ENCODE measurements at places on chromosomes 2 and 18.

DNA sequence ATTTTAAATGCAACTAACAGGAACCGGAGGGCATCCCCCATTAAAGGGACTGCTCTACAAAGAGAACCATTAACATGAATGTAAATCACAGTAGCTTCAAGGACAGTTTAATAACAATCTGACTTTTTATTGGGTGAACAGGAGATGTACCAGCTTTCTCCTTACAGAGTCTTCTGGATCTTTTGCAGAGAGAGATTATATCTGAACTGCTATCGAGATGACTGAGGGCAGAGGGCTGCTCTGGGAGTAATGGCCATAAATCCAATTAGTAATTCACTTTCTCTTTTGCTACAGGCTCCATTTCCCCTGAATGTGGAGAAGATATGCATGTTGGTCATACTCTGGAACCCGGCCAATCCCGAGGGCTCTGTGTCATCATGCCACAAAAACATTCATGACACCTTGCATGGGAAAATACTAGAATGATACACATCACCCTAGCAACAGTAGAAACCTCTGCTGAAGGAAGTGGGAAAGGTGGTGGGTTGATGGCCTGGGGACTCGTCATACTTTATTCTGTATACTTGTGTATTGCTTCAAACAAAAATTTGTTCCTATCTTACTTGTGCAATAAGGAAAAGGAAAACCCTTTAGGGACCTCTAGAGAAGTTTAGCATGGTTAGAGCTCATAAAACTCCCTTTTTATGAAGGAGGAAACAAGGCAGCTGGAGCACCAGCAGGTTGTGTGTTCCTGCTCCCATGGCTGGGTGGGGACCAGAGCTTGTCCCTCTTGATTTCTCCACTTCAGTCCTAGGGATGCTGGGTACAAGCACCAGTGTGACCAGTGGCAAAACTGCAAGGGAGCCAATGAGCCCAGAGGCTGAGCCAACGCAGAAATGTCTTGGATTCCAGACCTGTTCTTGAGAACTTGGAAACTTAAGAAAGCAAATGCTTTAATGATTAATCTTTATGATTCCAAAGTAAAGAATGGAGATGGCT, 26.0 kb downstream of the CTAGE1 start:
- DNase-seq, result peak; percentile 44

DNA sequence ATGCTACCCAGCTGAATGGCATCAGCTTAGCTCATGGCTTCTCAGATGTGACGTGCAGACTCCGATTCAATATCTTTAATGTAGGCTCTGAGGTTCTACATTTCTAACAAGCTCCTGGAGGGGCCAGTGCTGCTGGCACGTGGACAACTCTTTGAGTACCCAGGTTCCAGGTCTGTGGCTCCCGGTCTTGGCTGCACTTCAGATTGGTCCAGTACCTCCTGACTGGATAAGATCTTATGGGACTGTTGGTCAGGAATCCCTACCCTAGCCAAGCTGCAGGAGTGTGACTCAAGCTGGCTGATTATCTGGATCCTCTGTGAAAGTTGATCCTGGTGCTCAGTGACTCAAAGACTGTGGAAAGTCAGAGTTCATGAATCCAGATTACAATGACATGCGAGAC, 222.1 kb downstream of the ANKRD30B start:
- DNase-seq, result no peak

DNA sequence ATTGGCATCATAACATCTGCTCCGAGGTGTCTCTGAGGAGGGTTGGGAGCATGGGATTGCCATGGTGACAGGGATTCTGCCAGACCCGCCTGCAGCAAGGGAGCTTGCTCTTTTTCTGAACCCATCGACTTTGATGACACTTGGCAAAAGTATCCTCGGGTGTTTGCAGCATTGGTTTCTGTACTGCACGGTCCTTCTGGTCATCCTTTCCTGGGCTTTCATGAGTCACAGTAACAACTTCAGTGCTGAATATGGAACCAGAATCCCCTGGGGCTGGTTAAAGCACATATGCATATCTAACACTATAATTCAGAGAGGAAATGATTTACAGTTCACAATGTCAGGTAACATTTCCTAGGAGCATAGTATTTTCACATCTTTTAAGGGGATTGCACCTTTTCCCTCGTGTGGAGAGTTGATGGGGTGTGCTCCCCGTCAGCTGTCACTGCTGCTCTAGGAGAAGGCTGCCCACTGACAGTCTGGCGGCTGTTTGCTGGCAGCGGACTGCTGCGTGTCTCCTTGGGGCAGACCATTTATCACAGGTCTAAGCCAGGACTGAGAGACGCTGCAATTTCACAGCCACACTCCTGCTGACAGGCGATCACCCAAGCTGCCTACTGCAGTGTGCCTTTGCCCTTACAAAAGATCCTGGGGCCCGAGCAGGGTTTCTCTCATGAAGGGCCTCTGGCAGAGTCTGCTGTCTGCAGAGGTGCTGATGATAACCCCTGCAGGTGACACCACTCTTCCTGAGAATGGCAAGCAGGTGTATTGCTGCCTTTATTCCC, 425.3 kb downstream of the THSD7B start:
- DNase-seq, result peak; percentile 17

GRCh38 chr2:10120877-10121574, 1.5 kb upstream of the RRM2 start:
- no peak for DNase-seq
